Endothelial cell of umbilical vein (primary cell): ENCODE measurements at places on chromosomes 4 and X. TPM values are rescaled to one million over a fixed set of nuclear protein-coding genes. Genes with fewer than 3 reads are reported as not detected.

RAB33A gene
- total RNA-seq, result 0.91 and 1.4 TPM in 2 replicates

DNA sequence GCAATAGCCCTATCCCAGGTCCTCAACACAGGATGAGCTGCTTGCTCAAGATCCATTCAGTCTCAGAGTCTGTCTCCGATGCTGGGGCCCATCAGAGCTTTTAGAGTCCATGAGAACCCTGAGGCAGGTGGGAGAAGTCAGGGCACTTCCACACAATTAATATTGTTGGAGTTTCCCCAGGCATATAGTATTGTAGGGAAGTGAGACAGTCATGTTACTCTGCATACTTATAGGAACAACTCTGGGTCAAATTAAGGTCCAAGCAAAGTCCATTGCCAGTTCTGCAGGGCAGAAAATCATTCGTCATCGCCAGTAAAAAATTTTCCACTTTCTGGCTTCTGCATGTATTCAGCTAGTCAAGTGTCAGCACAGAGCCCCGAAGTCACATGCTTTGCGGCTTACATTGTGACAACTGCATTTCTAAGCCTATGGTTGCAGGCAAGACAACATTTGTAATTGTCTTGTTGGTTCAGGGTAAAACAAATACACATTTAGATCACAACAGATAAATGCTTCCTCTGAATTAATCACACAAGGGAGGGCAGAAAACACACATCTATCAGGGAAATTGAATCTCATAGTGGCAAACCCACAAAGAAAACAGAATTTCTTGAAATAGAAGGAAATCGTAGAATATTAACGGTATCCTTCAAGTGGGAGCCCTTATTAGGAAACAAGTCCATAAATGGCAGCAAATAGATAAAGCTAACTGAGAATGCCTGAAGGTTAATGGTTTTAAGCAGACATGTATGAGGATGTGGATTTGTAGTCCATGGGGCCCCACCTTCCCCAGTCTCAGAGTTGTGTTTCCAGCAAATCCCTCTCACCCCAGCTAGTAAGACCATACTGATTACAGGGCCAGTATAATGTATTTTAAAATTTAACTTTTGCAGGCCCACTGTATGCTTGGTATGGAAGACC lies 412.1 kb upstream of the RASGEF1B start:
- DNase-seq, result no peak

DNA sequence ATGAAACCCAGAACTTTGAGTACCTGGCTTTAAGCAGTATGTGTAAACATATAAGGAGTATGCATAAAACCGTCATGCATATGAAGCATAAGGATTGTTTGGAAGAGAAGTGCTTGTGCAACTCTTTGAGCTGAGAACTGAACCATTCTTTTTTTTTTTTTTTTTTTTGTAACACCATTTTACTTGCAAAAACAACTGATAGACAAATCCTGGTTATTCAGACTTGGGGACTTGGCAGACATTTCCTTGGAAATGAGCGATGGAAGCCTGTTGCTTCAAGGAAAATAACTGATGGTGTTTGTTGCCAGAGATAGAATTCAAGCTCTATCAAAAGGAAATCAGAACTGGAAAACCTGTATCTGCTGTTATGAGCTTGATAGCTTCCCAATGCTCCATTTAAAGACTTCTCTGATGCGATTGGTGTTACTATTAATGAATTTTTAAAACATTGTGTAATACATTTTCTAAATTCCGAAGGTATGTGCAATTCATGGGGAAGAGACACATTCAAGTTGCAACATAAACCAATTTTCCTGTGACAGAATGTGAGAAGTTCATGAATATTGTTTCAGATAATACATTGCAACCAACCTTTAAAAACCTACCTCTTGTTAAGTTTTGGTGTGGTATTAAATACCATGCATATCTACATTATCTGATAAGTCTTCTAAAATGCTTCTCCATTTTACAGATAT lies 47.0 kb upstream of the FAT1 start:
- no peak for DNase-seq

DNA sequence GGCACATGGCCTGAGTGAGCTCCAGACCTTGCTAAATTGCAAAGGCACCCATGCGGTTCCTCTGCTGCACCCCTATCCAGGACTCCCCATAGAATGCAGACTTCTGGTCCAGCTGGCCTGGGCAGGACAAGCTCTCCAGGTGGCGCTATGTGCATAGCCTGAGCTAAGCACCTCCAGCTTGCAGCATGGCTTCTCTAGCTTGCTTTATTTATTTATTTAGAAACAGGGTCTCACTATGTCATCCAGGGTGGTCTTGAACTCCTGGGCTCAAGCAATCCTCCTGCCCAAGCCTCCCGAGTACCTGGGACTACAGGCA lies 5.5 kb upstream of the WFS1 start:
- peak; percentile 69 for DNase-seq

DNA sequence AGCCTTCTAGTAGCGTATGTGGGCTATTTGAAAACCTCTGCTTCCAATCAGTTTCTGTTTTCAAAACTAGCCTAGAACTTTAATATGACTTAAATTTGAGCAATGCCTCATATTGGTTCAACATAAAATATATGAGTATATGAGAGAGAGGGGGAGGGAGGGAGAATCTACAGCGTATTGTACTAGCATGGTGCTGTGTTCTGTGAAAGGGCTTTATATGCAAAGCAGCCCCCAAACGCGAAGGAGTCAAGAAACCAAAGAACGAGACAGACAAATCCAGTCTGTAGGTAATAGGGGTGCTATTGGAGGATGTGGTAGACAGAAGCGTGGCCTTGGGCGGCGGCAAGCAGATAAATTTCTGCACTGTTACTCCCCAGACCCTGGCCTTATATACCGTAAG lies 784 bp upstream of the ANXA5 start:
- no peak for DNase-seq

DNA sequence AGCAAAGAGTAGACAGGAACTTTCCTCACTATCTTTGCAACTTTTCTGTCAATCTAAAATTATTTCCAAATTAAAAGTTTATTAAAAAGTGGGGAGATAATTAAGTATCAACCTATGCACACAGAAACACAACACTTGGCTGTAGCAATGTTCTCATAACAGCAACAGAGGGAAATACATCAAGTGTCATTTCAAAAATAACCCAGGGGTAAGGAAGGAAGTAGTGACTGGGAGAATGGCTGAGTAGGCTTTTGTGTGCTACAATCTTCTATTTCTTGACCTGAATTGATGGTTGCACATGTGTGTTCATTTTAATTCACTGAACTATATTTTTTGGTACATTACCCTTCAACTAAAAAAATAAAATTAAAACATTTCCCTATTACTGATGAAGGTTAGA lies 67.5 kb downstream of the ABCG2 start:
- DNase-seq, result peak; percentile 47

GRCh38 chr4:179027569-179027968 lies 1585.3 kb upstream of the AGA start:
- no peak for DNase-seq

ZGRF1 gene
- total RNA-seq, result 14.0 and 14.4 TPM in 2 replicates

KLF8 gene
- total RNA-seq, result 1.0 and 1.2 TPM in 2 replicates

CHRDL1 gene
- total RNA-seq, result not detected in 2 replicates

SUPT20HL1 gene
- not detected in 2 replicates for total RNA-seq

GRCh38 chr4:66955784-66956183 lies 589.5 kb downstream of the CENPC start:
- DNase-seq, result no peak

DNA sequence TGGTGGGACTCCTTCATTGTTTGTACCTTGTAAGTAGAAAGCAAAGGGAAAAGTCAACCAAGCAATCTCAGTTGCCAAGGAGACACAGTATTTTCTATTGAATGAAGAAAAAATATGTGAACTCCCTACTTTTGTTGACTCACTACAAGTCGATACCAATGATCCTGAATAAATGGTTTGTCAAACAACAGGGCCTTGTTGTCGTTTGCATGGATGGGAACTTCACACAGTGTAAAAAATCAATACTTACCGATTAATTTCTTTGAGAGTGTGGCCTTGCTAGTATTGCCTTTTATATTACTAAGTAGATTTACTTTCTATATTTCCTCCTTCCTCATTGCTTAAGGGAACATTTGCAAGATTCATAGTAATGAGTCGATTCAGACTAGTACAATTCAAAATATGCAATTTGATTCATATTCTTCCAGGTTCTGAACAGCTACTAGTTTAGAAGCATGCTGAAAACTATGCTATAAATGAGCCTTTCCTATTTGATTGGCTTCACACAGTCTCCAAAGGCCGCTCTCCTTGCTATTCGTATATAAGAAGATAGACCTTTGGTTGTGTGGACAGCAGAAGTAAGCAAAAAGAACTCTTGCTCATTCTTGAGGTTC lies 108.0 kb downstream of the ZNF330 start:
- no peak for DNase-seq

GRCh38 chr4:77193511-77194102 lies 36.6 kb downstream of the CCNG2 start:
- no peak for DNase-seq

GAGE13 gene
- not detected in 2 replicates for total RNA-seq

- DNase-seq, result peak; percentile 12
Observed at GRCh38 chr4:155419266-155419665, 42.5 kb upstream of the MAP9 start.

SNX25 gene
- total RNA-seq, result 16.1 and 20.2 TPM in 2 replicates

MID1IP1 gene
- 22.4 and 25.1 TPM in 2 replicates for total RNA-seq

FHIP1A gene
- 0.58 and 2.2 TPM in 2 replicates for total RNA-seq

SASH3 gene
- total RNA-seq, result not detected in 2 replicates

GPR173 gene
- total RNA-seq, result 8.3 and 11.3 TPM in 2 replicates

HSFX4 gene
- total RNA-seq, result not detected in 2 replicates

SLITRK2 gene
- not detected in 2 replicates for total RNA-seq

- no peak for DNase-seq
Observed at GRCh38 chrX:119105826-119106225, 21.8 kb downstream of the KIAA1210 start.

DNA sequence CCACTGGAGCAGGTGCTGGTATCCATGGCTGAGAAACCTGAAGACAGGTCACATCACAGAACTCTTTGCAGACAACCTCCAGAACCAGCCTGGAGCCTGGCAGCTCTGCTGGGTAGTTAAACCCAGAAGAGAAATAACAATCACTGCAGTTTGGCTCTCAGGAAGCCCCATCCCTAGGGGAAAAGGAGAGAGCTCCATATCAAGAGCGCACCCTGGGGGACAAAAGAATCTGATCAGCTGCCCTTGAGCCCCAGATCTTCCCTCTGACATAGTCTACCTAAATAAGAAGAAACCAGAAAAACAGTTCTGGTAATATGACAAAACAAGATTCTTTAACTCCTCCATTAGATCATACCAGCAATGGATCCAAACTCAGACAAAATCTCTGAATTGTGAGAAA lies 823.2 kb upstream of the FRG1 start:
- DNase-seq, result no peak

- no peak for DNase-seq
Observed at GRCh38 chr4:76214177-76214675, 602 bp upstream of the SCARB2 start.

- no peak for DNase-seq
Observed at GRCh38 chr4:122122083-122122482, 30.0 kb upstream of the BLTP1 start.

GRCh38 chrX:13469963-13470684 lies 99.3 kb upstream of the EGFL6 start:
- DNase-seq, result peak; percentile 50
